NK-92 treated with Interleukin-12 subunit alpha and Interleukin-12 subunit beta, amount 100 ng/mL, for 24 hours (cell line): ENCODE measurements at places on chromosomes 2 and 18.

DNA sequence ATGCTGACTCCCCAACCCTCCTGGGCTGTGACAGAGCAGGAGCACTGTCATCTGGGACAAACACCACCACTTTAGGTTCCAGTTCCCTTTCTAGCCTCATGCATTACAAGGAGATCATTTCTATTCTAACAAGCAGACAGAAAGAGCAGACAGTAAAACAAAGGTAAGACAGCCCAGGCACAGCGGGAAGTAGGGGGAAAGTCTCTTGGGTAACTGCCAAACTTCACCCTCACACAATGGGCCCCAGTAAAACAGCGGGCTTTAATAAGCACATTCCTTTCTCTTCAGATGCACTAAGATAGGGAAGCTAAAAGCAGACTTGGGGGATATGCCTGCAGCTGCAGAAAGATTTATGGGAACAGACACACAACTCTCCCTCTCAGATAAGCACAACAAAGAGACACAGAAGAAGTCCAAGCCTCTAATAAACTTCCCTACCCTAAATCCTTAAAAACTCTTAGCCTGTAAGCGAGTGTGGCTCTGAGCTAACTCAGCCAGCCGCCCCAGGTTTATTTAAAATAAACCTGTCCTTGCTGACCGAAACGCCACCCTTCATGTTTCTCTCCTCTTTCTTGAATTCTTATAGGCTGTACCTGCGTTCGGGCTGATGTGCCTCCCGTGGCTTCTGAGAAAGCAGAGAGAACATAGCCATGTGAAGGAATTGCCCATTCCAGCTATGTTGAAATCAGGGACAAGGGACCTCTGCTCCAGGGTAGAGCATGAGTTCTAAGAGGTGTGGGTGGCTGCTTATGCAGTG is 726.8 kb upstream of the DDX18 start:
- DNase-seq = no peak

GRCh38 chr2:236673823-236674185 is 104.2 kb downstream of the ACKR3 start:
- no peak for DNase-seq

DNA sequence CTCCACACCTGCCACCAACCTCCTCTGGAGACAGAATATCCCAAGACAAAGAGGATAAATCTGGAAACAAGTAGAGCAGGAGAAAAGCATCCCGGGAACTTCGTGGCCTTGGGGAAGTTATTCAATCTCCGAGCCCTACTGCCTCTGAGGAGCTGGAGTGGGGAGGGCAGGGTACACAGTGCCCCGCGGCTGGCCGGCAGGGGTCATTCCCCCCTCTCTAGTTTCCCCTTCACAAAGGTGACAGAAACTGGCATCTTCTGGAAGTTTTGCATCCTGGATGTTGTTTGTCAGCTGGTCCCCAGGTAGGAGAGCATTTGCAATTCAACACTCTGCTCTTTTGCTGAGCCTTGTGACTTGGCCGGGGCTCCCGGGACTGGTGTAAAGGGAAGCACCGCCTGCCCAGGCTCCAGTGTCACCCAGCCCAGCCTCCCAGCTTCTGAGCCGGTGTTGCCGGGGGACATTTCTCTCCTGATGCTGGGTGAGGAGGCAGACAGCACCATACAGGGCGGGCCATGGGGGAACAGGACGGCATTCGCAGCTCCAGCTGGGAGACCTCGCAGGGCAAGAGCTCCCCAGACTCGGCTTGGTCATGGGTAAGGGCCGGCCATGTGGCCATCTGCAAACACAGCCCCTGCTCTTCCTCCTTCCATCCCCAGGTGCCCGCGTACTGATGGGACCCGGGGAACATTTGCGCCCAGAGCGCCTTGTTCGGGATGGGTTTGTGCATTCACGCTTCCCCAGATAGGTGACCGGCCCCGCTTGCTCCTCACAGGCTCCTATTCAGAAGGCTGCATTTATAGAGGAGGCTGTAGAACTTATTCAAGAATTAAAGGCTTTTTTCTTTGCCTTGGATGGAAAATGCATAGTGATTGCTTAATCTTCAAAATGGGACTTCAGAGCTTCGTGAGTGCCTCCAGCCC is 7.4 kb upstream of the NTSR2 start:
- DNase-seq = no peak

DNA sequence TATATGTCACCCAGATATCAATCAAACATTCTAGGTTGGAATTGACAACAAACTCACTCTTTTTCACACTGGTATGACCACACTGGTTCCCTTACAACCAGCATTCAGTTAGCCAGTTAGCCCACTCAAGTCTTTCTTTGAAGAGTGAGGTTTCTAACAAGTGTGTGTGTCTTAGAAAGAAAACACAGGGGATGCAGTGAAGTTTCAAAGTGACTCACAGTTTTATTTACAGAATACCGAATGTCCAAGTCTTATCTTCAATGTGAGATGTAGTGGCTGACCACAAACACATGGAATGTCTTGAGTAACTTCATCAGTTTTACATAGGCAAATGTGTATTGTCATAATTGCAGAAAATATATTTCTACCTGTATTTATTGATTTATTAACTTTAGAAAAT is 274.7 kb upstream of the HNMT start:
- no peak for DNase-seq

- no peak for DNase-seq
Observed at GRCh38 chr2:168805615-168806014, 3.2 kb downstream of the NOSTRIN start.

DNA sequence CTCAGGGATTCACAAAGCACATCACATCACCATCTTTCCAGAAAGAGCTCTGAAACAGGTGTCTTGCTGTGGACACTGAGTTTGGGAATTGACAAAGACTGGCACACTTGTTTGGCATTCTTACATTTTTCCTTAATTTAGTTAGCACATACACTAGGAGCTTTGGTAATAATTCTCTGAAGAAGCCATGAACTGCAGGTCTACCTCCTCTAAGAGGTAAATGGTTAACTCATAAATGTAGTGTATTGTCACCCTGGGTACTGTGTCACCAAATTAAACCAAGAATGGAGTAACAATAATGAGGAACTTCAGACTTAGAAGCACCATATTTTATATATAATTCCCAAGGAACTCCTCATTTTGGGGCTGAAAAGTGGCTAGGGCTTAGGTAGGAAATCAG is 22.6 kb downstream of the EIF4E2 start:
- DNase-seq = no peak

DNA sequence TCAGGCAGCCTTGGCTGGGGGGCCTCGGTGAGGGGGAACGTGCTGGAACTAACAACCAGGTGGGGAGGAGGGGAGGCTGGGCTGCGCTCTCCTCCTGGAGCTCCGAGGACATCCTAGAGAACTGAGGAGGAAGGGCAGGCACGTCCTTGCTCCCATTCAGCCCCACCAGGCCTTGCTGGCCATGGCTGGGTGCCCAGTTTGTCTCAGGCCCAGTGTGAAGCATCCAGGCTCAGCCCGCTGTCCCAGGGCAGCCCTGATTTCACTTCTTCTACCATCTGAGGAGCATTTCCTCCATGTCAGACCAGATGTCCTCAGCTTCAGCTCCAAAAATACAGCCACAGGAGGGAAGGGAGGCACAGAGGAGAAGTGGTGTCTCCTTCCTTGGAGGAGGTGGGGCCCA is 125.4 kb downstream of the CELF4 start:
- no peak for DNase-seq

- DNase-seq = no peak
Observed at GRCh38 chr2:56287974-56288373, 104.2 kb downstream of the CCDC85A start.

DNA sequence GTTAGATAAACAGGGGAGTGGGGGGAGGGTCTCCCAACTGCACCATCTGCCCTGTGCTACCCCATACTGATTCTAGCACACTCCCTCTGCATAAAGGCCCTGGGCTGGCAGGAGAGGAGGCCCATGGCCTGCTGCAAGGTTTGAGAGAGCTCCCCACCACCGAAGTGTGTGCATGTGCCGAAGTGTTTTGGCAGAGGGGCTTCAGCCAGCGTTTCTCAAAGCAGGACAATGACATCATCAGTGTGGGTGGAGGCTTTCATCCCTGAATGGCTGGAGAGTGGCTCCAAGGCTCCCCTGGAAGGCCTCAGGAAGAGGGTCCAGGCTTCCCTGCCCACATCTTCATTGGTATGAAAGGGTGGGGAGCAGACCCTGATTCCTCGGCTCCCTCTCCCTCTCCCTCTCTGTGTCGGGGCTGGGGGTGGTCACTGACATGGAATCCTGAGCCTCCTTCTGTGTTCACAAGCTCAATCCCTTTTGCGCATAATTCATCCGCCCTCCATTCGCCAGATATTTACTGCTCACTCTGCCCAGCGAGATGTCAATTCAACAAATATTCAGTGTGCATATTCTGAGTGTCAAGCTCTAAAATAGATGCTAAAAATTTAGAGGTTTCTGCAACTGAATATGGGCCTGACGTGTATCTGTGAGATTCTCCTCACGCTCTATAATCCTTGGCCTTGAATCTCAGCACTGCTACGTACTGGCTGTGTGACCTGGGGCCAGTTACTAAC is 122.1 kb downstream of the CELF4 start:
- DNase-seq = no peak

DNA sequence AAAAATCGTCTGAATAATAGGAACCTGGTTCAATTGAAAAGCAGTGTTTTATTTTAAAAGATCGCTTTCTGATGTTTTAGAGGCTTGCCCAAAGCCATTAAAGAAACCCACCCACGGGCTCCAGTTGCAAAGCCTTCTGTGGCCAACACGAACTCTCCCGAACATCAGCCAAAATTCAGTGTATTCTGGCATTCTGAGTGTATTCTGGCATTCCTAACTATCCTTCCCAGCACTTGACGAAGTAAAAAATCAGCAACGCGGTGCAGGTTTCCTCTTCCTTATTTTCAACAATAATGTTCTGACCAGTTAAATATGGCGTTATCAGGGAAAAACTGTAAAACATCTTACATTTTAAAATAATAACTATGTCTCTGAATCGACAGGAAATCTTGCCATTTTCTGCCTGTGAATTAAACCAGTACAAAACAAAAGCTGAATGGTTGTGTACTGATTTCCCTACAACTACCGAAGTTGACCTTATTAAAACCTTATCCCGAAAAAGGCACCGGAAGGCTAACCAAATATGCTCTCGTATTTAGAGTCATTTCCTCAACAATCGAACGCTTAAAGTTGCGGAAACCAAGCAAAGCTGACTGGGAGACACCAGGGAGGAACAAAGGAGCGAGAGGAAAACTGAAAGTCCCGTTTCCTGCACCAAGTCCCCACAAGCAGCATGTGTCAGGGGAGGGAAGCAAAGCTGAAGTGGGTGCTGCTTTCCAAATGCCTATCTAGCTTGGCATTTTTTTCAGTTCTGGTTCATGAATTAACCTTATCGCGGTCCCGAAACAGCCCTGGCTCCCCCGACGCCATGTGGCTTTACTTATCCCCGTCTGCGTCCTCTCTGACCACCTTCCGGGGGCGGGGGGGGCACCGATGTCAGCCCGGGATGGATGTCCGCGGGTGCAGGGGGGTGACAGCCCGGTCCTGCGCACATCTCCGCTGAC is 44.3 kb downstream of the ZNF516 start:
- no peak for DNase-seq

- DNase-seq = no peak
Observed at GRCh38 chr2:207103132-207103531, 62.6 kb downstream of the KLF7 start.

DNA sequence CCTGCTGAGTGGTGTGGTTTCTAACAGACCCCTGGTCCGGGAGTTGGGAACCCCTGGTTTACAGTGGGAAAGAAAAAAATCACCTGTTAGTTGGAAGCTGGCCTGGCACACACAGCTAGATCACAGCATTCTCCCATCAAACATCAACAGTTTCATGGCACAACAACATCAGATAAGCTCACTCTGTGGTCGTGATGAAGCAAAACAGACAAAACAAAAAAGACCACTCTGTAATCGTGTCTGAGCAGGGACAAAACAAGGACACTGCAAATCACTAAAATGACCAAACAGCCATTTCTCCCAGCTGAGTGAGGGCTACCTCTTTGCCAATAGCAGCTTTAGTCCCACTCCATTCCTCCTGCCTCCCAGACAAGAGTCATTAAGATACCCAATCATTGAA is 9.0 kb upstream of the IMPACT start:
- no peak for DNase-seq

DNA sequence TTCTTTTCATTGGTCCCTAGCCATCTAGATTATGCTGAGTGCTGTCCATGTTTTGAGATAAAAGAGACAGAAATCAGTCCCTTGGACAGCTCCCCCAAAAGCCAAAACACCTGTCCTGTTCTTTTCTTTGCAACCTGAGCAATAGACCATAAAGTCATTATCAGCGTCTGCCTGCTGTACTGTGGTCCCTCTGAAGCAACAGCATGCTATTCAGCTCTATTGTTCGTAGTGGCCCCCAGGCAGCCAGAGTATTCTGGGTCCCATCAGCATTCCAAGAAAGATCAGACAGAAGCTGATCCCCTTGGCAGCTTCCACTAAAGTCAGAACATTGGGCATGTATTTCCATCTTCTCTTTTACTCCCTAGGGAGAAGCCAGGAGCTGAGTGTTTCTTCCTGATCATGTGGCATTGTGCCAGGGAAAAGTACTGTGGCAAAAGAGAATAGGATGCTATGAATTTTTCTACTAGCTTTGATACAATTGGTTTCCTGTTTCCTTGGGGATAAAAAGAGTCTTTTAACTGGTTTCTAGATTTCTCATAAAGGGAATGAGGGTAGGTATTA is 33.6 kb upstream of the ZSWIM2 start:
- no peak for DNase-seq

DNA sequence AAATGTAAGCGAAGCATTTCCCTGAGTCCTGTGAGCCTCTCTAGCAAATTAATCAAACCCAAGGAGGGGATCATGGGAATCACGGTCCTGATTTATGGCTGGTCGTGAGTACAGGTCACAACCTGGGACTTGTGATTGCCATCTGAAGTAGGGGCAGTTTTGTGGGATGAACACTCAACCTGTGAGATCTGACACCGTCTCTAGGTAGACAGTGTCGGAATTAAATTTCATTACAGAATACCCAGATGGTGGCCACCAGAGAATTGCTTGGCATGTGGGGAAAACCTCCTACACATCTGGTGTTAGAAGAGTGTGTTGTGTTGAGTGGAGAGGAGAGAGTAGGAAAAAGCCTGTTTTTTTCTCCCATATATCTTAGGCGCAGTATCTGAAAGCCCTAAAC is 12.5 kb downstream of the CAPN14 start:
- no peak for DNase-seq

DNA sequence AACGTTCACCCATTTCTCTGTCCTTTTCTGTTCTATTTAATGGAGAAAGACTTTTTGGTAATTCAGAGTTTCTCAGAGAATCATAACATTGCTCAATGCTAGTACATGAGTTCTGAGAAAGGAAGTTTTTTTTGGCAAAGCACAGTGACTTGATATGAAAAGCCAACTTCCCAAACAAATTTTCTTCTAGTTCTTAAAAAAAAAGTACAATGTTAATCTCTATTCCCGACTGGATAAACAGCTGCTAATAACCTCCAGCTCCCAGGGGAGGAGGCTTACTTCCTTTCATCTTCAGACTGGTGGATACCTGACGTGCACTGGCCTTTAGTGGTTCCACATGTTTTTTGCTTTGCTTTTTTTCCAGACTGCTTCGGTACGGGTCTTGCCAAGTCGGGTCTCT is 284.6 kb upstream of the CCDC68 start:
- DNase-seq = no peak

- DNase-seq = no peak
Observed at GRCh38 chr18:46156124-46156745, 52.0 kb downstream of the HAUS1 start.
